ENCODE measurements at places on chromosomes 4 and X.
A peak's percentile ranks its signal among the peaks of the same experiment; 100 is the strongest.

- no peak for DNase-seq
Observed at GRCh38 chrX:1062351-1062750, 150.1 kb downstream of the CRLF2 start.

DNA sequence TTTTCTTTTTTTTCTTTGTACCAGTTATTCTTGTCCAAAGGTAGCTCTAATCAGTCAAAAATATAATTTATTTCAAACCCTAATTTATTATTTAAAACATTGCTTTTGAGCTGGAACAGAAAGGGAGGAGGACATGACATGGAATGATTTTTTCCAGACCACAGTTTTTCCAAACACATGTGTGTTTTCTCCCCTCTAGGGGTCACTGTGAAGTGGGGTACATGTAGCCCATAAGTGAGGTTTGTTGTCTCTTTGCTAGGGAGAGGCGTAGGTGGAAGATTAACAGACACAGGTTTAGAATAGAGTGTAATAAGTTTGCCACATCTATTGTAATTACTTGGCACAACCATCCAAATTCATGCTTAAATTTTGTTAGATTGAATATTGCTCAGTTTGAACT, 83.0 kb downstream of the TNIP2 start:
- DNase-seq, result no peak

- no peak for DNase-seq
Observed at GRCh38 chr4:82398263-82398662, 24.5 kb upstream of the HNRNPD start.

DNA sequence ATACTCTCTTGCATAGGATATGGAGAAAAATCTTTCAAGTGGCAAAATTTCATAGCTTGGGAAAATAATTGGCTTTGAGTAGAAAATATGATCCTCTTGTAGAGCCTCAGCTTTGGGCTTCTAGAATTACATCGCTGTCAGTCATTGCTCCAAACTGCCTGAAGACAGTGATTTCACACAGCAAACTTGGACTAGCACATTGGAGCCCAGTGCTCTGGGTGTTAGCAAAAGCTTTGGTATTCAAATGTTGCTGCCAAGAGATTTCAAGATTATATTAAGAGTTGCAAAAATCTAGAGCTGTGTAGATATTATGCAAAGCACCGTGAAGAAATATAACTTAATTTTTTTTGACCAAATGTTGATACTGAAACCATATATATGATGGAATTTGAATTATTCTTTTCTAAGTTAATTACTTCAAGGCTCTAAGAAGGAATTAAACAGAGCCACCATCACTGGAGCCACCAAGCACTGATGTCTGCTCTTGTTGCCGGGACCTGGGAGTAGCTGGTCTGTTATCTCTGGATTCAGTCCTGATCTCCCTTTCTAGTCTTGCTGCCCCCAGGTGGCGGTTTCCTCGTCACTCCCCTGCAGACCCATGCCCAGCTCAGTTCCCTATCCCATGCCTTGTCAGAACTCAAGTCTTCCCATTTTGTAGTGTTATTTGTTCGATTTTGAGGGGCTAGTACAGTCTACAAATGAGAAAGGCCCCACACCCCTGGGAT, 260.7 kb upstream of the SFRP2 start:
- DNase-seq, result no peak

DNA sequence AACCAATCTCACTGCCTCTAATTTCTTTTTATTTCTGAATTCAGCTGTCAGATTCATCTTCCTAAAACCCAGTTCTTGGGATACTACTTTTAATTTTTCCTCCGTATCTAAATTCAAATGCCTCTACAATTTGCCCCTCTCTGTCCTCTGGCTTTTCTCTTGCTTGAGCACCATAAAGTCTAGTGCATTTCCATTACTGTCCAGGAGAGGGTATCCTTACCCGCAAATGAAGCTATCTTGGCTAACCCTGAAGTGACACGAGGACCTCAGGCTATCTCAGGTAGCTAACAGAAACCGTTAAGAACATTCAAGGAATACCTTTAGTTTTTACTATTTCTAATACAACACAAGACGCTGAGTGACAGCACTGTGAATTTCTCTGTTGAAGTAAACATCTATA, 49.4 kb upstream of the PRR32 start:
- DNase-seq, result no peak

DNA sequence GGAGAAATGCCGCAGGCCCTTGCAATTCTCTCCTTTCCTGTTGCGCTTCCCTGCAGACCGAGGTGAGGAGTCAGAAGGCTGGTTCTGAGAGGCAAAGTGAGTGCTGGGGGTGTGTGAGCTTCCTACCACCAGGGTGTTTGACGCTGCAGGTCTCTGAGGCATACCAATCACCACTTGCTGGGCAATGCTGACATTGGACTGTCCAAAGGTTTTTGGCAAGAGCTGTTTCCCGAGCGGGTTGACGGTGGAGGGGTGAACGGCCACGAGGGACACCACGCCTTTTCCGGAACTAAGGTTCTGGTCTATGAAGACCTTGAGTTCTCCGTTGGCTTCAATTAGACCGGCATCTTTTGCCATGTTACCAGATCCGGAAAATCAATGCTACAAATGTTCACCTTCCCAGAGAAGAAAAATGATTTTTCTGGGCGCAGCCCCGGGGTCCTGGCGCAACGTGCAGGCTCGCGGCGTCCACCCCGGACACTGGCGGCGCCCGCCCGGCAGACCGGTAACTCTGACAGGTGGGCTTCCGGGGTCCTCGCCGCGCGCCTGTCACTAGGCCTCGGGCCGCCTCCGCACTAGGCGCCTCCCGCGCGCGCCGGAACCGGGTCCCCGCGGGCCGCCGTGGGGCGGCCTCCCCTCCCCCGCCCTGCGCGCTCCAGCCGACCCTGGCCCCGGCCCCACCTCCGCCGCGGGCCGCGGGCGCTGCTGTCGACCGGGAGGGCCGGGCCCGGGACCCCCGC, 44.9 kb upstream of the FAM47C start:
- DNase-seq, result no peak

DNA sequence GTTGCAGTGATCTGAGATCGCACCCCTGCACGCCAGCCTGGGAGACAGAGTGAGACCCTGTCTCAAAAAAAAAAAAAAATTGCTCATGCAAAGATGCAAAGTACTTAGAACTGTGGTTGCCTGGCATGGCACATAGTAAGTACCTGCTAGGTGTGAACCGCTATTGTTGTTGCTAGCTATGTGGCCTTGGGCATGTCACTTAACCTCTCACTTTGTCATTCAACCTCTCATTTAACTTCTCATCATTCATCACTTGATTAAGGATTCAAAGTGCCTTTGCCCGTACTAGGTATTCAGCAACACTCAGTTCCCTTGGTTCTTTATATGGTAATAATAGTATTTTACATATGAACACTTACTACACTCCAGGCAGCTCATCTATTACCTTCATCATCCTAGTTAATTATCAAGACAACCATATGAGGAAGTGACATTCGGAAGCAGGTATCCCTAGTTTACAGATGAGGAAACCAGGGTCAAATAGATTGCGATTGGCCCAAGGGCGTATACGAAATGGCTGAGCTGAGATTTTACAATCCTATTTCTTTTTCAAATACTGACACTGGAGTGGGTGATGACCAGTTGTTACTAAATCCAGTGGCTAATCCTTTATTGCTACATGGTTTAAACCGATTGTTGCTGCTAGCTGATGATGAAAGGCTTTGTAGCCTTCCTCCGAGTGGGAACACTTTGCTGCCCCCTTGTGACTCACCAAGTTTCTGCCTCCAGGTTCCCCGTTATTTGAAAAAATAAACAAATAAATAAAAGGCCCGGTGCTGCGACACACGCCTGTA, 28.8 kb upstream of the SOWAHD start:
- DNase-seq, result no peak

- DNase-seq, result no peak
Observed at GRCh38 chr4:11326021-11326420, 102.7 kb downstream of the HS3ST1 start.

- DNase-seq, result no peak
Observed at GRCh38 chr4:10893395-10893794, 208.8 kb upstream of the CLNK start.

DNA sequence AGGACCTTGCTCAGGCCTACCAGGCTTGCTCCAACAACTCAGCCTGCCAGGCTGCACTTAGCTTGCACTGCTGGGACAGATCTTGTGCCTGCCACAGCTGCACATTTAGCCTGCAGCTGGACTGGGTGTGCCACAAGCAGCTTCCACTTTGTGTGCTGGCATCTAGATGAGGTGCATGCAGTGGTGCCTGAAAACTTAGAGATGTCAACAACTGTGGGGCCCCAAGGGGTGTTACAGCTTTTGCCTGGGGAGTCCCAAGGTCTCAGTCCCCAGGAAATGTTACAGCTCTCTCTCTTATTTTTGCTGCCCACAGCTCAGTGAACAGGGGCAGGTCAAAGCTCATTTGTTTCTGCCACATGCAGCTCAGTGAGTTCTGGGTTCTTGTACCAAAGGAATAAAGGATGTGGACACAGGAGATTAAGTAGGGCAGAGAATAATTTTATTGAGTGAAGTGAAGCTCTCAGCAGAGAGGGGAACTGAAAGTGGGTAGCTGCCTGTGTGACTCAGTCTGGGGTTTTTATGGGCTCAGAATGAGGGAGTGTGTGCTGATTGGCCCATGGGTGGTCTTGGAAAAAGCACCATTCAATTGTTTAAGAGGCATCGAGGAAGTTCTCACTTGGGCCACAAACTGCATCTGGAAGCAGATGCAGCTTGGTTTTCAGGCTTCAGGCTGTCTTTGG, 828.3 kb downstream of the TECRL start:
- no peak for DNase-seq

- no peak for DNase-seq
Observed at GRCh38 chrX:140664939-140665338, 44.6 kb upstream of the LINC00632 start.

GRCh38 chrX:111483135-111483534, 28.3 kb upstream of the SERTM2 start:
- peak; percentile 64 for DNase-seq

- peak; percentile 47 for DNase-seq
Observed at GRCh38 chr4:26557164-26557563, 26.7 kb upstream of the TBC1D19 start.

DNA sequence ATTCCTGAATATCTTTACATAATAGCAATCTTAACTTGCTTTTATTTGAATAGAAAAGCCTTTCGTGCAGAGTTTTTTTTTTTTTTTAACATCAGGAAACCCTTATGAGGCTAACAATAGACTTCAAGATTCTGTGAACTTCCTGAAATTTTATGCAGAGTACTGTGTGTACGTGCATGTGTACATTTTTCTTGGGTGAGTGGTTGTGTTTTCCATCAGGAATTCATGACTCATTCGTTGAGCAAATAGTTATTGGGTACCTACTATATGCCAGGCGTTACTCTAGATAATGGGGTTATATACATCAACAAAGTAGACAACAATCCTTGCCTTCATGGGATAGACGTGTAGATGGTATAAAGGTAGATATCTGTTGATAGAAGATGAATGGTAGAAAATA, 59.1 kb downstream of the MRPL1 start:
- DNase-seq, result peak; percentile 53

- DNase-seq, result no peak
Observed at GRCh38 chrX:1248331-1249061, 20.1 kb upstream of the CSF2RA start.

DNA sequence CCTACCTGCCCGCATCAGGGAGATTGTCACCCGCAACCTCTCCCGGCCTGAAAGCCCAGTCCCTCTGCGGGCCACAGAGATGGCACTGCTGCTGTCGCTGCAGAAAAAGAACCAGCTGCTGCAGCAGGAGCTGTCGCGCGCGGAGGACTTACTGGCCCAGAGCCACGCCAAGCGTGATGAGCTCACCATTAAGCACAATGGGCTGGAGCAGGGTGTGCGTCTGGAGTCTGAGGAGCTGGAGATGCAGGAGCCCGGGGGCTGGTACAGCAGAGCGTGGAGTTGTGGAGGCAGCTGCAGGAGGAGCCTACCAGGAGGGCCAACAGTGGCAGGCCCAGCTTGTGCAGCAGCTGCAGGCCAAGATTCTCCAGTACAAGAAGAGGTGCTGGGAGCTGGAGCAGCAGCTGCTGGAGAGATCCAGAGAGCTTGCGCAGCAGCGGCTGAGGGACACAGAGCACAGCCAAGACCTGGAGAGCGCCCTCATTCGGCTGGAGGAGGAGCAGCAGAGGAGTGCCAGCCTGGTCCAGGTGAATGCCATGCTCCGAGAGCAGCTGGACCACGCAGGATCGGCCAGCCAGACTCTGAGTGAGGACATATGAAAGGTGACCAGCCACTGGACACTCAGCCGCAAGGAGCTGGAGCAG, 11.3 kb downstream of the SMIM10L2A start:
- no peak for DNase-seq

DNA sequence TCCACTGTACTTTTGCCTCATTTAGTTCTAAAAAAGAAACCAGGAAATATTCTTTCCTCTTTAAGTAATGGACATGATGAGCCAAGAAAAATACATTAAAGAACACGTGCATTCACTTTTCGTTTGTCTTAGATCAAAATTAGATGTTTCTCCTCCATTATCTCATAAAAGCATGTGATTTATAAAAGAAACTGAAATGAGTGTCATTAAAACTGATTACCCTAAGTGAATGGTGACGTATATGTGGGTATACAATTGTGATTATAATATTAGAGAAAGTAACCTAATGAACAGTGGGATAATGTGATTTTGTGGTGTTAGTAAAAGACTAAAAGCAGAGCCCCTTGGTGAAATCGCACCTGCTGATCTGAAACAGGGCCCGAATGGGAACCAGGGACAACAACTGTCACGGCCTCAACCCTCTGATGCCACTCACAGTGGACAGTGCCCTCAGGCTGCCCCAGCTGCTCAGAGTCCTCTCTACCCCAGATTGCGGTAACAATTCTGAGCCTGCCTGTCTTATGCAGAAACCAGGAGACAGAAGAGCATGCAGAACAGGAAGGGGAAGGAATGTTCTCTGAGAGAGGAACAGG, 25.7 kb upstream of the HS6ST2 start:
- DNase-seq, result no peak

GRCh38 chr4:76804096-76804495, 93.8 kb downstream of the SOWAHB start:
- no peak for DNase-seq

DNA sequence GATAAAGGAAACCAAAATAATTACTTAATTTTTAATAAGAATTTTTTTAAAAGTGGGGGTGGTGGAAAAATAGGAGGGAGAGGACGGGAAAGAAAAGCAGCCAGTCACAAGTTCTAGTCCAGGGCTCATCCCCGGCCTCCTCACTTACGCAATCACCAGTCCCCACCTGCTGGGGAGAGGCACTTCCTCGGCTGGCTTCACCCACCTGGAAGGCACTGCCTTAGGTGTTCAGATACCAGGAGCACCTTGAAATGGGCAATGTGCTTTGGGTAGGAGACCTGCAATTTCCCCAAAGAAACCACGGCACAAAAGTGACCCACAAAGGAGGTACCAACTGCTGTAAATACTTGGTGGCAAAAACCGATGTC, 23.8 kb downstream of the AFAP1 start:
- no peak for DNase-seq

DNA sequence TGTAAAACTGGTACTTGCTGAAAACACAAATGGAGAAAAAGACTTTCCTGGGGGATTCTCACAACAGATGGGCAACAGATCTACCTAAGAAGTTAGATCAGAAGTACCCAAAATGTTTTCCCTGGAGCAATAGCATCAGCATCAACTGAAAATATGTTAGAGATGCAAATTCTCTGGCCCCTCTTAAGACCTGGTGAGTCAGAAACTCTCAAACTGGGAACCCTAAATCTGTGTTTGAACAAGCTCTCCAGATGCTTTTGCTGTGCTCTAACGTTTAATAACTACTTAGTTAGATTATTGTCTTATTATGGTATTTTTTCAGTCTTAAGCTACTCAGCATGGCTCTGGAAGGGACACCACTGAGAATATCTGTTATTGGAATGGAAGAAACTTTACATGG, 55.2 kb upstream of the TRPC3 start:
- DNase-seq, result no peak
